ENCODE measurements at places on chromosomes 1 and 21. TPM values are rescaled to one million over a fixed set of nuclear protein-coding genes. Genes with fewer than 3 reads are reported as not detected.

DNA sequence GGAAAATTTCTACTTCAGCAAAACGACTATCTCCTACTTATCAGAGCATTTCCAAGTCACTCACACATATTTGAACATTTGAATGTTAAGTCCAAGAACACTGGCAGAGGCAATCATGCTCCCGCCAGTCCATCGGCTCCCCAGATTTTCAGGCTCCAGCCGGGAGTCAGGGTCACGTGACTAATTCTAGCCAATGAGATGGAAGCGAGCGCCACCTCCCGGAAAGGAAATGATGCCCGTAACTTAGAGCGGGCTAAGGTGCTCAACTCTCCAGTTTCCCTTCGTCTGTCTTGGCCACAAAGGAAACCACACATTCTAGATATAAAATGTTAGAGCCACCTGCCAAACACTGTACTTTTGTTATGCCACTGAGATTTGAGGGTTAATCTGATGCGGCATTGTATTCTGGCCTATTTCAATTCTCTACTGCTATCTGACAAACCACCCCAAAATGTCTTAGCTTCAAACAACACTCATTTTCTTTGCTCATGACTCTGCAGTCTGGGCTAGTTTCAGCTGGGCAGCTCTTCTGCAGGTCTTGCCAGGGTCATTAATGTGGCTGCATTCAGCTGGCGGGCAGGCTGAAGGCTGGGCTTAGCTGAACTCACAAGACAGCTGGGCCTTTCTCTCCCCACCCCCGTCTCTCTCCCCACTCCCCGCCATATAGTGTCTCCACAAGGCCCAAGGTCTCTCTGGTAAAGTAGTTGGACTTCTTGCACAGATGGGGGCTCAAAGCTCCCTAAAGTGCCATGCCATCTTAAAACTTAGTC lies 16.5 kb upstream of the LHX4 start:
- no peak for DNase-seq

DNA sequence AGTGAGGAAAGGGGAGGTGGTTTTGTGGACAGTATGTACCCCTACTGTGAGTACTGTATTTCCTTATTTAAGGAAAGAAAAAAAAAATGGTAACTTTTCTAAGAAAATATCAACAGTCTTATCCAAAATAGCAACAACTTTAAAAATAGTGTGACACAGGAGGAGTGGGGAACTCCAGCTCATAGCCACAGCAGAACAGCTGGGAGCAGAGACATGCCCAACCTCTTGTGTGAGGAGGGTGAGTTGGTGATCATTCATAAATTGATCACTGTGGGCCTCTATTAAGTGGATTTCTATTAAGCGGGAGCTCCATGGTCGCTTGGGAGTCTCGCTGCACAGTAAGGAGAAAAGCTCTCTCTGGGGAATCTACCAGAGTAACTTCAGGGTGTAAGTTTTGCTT lies 158.8 kb upstream of the DUSP10 start:
- no peak for DNase-seq

- DNase-seq: no peak
These were observed 8.7 kb downstream of the RNF220 start for GRCh38 chr1:44413740-44414139.

DNA sequence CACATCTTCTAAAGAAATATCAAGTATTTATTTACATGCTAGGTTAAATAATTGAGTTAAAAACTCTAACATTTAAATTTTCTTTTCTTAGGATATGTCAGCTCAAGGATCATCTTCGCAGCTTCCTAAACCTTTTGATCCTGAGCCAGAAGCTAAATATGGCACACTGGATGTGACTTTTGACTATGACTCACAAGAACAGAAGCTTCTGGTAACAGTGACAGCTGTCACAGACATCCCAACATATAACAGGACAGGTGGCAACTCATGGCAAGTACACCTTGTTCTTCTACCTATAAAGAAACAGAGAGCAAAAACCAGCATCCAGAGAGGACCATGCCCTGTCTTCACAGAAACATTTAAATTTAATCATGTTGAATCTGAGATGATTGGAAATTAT lies 132.7 kb upstream of the SERTAD4 start:
- no peak for DNase-seq

GRCh38 chr1:93615582-93616150 lies 66.0 kb downstream of the BCAR3 start:
- no peak for DNase-seq

DNA sequence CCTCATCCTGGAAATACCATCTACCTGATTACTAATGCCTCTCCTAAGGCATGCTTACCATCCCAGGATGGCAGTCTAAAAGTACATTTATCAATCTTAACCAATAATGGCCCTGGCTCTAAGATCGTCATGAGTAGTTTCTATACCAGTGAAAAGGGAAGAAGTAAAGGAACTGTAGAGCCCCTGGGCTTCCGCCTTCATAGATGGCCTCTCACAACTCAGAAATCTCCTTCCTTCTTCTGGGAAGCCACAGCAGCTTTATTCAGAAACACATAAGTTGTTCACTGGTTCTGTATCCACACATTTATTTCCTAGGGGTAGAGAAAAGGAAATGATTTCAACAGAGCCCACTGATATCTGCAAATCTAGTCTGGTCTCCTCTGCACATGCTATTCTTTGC lies 41.0 kb upstream of the CD5L start:
- no peak for DNase-seq

GRCh38 chr1:28439320-28439719 lies 66.5 kb upstream of the RCC1 start:
- no peak for DNase-seq

DNA sequence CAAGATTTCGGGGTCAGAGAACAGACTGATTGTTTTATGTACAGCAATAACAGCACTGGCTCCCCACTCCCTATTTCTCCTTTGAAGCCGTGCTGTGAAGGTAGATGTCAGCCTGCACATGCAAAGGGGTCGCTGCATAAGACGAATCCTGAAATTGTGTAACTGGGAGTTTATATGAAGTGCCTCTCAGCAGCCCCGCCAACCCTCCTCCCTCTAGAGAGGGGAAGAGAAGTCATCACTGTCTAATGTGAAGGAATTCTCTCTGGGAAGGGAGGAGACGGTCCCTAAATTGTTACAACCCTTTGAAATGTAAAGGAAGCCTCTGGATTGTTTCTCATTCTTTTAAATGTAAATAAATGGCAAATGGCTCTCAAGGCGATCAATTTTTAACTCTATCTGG lies 545.3 kb downstream of the PLA2G4A start:
- DNase-seq: no peak

- no peak for DNase-seq
These were observed 144.7 kb downstream of the PCBP3 start for GRCh38 chr21:45788198-45788597.

The DYNLT5 gene
- not detected for polyA plus RNA-seq

The MYBPH gene
- not detected for polyA plus RNA-seq

The ADAMTS1 gene
- 344 TPM for polyA plus RNA-seq

The TMPRSS15 gene
- not detected for polyA plus RNA-seq

The SLC6A17 gene
- 0.25 TPM for polyA plus RNA-seq

The ADORA1 gene
- polyA plus RNA-seq: 0.10 TPM
